Hair follicular keratinocyte (primary cell): ENCODE measurements at places on chromosomes 7 and 10. TPM values are rescaled to one million over a fixed set of nuclear protein-coding genes. Genes with fewer than 3 reads are reported as not detected.

IGF2BP3 gene
- 12.0 and 14.0 TPM in 2 replicates for total RNA-seq

HOXA3 gene
- total RNA-seq, result 2.1 and 4.0 TPM in 2 replicates

PYROXD2 gene
- 1.5 and 1.6 TPM in 2 replicates for total RNA-seq

SLC13A1 gene
- total RNA-seq, result not detected in 2 replicates

ARL4A gene
- total RNA-seq, result 24.1 and 29.2 TPM in 2 replicates

CRPPA gene
- 0.19 and 0.31 TPM in 2 replicates for total RNA-seq

MINDY4 gene
- total RNA-seq, result 1.5 and 2.1 TPM in 2 replicates

CALY gene
- not detected in 2 replicates for total RNA-seq

HOXA1 gene
- total RNA-seq, result 9.6 and 12.1 TPM in 2 replicates

TCERG1L gene
- 0.19 and 0.31 TPM in 2 replicates for total RNA-seq

PLXDC2 gene
- 3.0 and 7.3 TPM in 2 replicates for total RNA-seq

GOT1 gene
- 61.2 and 75.9 TPM in 2 replicates for total RNA-seq

SNX10 gene
- 4.2 and 5.7 TPM in 2 replicates for total RNA-seq

TMEM178B gene
- total RNA-seq, result under 0.01 TPM in 1 of 2 replicates, not detected in the other

GPR15LG gene
- total RNA-seq, result 0.99 TPM in 1 of 2 replicates, not detected in the other

CPXM2 gene
- under 0.01 and 0.04 TPM in 2 replicates for total RNA-seq

EMX2 gene
- 1.2 and 2.3 TPM in 2 replicates for total RNA-seq

TMEM130 gene
- total RNA-seq, result not detected in 2 replicates

TNPO3 gene
- total RNA-seq, result 40.5 and 42.7 TPM in 2 replicates

AGAP5 gene
- 1.2 and 3.2 TPM in 2 replicates for total RNA-seq

KCNH2 gene
- not detected in 2 replicates for total RNA-seq

LIPJ gene
- not detected in 2 replicates for total RNA-seq

CPA1 gene
- not detected in 2 replicates for total RNA-seq

LIPN gene
- not detected in 2 replicates for total RNA-seq

CALML5 gene
- total RNA-seq, result not detected in 2 replicates

TAS2R5 gene
- 0.62 TPM in 1 of 2 replicates, not detected in the other for total RNA-seq

GATAD1 gene
- 10.5 and 13.6 TPM in 2 replicates for total RNA-seq

TMED4 gene
- total RNA-seq, result 80.9 and 103 TPM in 2 replicates

POT1 gene
- 16.2 and 25.3 TPM in 2 replicates for total RNA-seq

CABCOCO1 gene
- not detected in 2 replicates for total RNA-seq

GPR146 gene
- total RNA-seq, result not detected in 2 replicates

GNGT1 gene
- not detected in 2 replicates for total RNA-seq

NXPH1 gene
- not detected in 2 replicates for total RNA-seq

ZNF679 gene
- total RNA-seq, result not detected in 2 replicates

PIK3CG gene
- not detected in 2 replicates for total RNA-seq

DOCK4 gene
- 8.2 and 12.5 TPM in 2 replicates for total RNA-seq

LDB1 gene
- total RNA-seq, result 21.5 and 31.7 TPM in 2 replicates

VWC2 gene
- total RNA-seq, result not detected in 2 replicates

NME8 gene
- total RNA-seq, result not detected in 2 replicates

FGFR2 gene
- total RNA-seq, result 14.7 and 24.7 TPM in 2 replicates
